ENCODE measurements at places on chromosomes 1 and 21.
A peak's percentile ranks its signal among the peaks of the same experiment; 100 is the strongest.

DNA sequence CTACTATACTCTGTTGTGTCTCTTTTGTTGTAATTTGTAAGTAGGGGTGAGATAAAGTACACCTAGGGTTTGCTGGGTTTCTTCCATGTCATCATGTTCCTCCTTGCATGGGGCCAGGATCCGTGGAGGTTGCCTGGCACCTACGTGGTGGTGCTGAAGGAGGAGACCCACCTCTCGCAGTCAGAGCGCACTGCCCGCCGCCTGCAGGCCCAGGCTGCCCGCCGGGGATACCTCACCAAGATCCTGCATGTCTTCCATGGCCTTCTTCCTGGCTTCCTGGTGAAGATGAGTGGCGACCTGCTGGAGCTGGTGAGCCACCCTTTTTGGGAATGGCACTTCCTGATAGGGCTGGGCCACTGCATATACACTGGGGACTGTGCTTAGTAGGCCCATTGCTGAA, 4.4 kb downstream of the PCSK9 start:
- DNase-seq = no peak

DNA sequence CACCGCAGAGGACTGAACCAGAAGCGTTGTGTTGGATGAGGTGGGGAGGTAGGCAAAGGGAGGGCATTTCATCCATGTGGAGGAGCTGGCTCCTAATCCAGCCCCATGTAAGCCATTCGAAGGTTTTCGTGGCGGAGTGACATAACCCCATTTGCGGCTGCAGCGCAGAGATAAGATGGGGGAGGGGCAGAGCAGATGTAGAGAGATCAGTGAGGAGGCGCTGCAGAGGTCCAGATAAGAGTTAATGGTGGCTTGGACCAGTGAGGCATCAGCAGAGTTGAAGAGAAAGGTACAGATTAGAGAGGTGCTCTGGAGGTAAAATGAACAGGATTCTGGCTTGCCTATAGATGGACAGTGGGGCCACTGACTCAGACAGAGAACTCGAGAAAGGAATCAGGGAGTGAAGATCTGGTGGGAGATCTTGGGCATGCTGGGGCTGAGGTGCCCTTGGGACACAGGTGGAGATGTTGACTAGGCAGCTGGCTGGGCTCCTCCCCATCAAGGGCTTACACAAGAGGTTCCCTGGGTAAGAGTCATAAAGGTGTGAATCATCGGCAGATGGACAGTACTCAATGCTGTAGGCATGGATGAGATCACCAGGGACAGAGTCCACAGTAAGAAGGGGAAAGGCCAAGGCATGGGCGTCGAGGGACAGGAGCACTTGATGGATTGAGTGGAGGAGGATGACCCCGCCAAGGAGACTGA, 7.8 kb upstream of the PTPRF start:
- DNase-seq = no peak

DNA sequence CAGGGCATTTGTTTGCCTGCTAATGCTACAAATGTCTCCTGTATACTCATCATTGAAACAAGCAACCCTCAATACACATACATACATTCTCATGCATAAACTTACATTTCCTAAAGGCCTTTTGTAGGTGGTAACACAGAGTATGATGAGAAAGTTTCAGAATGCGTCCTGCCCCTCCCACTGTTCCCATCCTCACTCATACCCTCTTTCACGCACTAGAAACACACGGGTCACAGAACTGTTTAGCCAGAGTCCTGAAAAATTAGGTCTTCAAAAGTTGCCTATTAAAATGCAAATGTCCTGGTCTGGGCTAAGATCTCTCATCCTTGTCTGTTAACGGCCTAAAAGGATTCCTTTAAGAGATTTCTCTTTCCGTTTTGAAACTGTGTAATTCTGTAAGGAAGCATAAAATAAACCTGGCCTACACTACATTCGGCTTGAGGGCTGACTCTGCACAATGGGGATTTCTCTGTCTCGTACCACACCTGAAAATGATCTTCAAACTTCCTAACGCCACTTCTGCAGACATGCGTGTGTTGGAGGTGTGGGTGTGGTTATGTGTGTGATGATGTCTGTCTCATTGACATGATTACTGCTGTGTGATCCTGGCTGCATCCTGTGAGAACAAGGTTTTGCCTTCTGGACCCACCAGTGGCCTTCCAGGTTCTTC, 5.3 kb upstream of the FCER1A start:
- no peak for DNase-seq

DNA sequence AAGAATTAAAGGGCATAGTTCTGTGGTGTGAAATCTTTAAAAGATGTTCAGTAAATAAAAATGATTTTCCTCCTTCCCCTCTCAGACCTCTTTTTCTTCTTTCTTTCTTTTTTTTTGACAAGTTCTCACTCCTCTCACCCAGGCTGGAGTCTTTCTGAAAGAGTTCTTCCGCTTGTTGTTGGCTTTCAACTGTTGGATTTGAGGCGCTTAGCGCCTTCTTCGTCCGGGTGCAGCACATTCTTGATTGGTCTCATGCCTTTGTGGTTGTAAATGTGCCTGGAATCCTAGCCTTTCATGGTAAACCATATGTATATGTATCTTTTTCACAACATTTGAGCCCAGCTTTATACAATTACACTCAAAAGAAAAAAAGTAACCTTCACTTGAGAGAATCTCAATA, 980 bp upstream of the METTL18 start:
- DNase-seq = peak; percentile 24

GRCh38 chr1:174743654-174744561, 255.8 kb upstream of the CACYBP start:
- no peak for DNase-seq

DNA sequence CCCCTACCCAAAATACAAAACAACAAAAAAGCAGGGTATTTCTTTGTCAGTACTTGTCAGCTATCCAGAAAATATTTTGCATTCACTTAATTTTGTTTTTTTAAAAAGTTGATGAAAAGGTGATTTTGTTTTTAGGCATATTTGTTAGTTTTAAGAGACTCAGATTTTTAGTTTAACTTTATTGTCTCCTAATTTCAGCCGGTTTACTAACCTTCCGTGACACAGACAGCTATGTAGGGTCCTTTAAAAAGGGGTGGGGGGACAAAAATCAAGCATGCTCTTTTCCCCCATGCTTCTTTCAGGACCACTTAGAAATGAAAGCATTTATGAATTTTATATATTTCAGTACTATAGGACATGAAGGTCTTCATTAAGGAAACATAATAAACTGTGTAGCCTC, 1.6 kb downstream of the PBX1 start:
- DNase-seq = no peak

DNA sequence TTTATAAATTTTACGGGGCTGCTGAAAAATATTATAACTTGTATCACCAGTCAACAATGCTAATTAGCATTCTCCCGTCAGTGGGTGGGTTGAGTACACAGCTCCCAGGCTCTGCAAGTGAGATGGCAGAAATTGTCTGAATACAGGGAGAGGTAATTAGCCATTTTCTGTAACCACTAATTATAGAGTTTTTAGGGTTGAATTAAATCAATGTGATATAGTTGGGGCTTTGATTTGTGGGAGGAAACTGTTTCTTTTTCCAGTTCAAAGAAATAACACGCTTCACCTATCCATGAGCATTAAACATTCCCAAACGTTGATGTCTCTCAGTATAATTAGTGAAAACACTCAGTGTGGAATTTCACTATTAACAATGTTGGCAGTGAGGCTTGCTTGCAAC, 1.5 kb downstream of the VANGL1 start:
- no peak for DNase-seq

DNA sequence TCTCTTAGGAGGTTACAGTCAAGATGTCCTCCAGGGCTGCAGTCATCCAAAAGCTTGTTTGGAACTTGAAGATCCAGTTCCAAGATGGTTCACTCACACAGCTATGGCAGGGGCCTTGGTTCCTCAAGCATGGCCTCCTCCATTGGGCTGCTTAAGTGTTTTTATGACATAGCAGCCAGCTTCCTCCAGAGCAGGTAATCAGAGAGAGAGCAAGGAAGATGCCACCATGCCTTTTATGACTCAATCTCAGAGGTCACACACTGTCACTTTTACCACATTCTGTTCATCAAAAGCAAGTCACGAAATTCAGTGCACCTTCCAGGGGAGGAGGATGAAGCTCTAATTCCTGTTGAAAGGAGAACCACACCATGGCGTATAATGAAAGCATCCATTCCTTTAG, 17.1 kb downstream of the ELAPOR1 start:
- DNase-seq = no peak

GRCh38 chr1:98277118-98277517, 356.3 kb upstream of the DPYD start:
- DNase-seq = peak; percentile 7

GRCh38 chr1:225777058-225777582, 506 bp upstream of the SRP9 start:
- DNase-seq = no peak
